Purkinje cell (primary cell): ENCODE measurements at places on chromosomes 11 and 22. TPM values are rescaled to one million over a fixed set of nuclear protein-coding genes. Genes with fewer than 3 reads are reported as not detected.

The HPX gene
- polyA plus RNA-seq = not detected in 2 replicates

The HMGXB4 gene
- polyA plus RNA-seq = 15.2 and 25.1 TPM in 2 replicates

The MS4A7 gene
- polyA plus RNA-seq = not detected in 2 replicates

The HOATZ gene
- polyA plus RNA-seq = not detected in 2 replicates

The CALCA gene
- not detected in 2 replicates for polyA plus RNA-seq

The P4HA3 gene
- polyA plus RNA-seq = 4.2 TPM in 1 of 2 replicates, not detected in the other

The NAV2 gene
- polyA plus RNA-seq = 0.36 and 0.90 TPM in 2 replicates

The ASRGL1 gene
- polyA plus RNA-seq = 24.4 and 39.7 TPM in 2 replicates

The PRG3 gene
- polyA plus RNA-seq = not detected in 2 replicates
